ENCODE measurements at places on chromosomes 5 and 9.

- DNase-seq, result no peak
Measured at GRCh38 chr9:85603936-85604335, 137.8 kb downstream of the AGTPBP1 start.

DNA sequence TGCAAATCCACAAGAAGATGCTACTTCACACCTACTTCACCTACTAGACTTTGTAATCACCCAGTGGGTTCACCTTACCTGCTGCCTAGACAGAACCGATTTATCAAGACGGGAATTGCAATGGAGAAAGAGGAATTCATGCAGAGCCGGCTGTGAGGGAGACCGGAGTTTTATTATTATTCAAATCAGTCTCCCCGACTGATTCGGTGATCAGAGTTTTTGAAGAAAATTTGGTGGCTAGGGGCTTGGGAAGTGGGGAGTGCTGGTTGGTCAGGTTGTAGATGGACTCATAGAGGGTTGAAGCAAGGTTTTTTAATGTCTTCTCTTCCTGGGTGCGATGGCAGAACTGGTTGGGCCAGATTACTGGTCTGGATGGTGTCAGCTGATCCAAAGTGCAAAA, 23.4 kb downstream of the SFXN1 start:
- no peak for DNase-seq

DNA sequence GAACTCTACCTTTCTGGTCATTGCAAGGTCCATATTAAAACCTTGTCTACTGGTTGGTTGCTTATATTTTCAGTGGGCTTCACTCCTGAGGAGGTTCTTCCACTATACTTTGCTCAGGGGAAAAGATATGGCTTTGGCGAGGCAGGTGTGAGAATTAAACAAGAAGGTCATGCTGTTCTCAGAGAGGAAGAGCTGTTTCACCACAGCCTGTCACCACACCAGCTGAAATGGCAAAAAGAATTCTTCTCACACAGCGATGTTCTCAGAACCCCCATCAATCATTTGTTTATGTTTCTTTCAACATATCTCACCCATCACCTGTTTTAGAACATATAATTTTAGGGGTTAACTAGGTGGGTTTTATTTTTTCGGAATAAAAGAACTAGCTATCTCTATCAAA, 38.6 kb downstream of the CAPSL start:
- no peak for DNase-seq

- DNase-seq, result no peak
Measured at GRCh38 chr5:1000329-1000728, 8.3 kb upstream of the NKD2 start.

DNA sequence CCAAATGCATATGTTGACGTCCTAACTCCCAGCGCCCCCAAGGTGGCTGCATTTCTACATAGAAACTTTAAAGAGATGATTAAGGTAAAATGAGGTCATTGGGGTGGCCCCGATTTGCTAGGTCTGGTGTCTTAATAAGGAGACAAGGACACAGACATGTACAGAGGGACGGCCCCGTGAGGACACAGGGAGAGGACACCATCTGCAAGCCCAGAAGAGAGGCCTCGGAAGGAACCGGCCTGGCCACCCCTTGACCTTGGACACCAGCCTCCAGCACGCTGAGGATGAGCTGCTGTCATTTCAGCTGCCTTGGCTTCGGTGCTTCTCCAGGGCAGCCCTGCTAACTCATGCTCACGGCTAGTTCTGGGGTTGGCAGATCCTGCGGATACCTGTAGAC, 73.2 kb downstream of the MRPL36 start:
- DNase-seq, result no peak

GRCh38 chr5:95068289-95068910, 216.5 kb downstream of the MCTP1 start:
- DNase-seq, result no peak

- no peak for DNase-seq
Measured at GRCh38 chr5:96293966-96294883, 138.8 kb downstream of the PCSK1 start.

DNA sequence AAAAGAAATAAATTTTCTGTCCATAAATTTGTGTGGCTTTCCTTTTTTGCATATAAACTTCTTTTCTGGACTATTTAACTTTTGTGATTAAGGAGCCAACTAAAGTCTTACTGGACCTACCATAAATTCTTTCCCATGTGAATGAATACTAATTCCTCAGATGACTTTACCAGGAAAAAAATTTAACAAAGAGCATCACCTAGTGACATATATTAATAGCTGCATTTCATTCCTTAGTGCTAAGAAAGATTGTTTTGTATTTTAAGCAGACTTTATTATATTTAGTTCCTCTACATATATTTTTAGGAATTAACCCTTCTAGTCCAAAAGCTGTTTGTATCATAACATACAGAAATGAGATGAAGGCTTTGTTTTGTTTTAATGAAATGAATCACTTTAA, 64.4 kb downstream of the C9orf85 start:
- no peak for DNase-seq

DNA sequence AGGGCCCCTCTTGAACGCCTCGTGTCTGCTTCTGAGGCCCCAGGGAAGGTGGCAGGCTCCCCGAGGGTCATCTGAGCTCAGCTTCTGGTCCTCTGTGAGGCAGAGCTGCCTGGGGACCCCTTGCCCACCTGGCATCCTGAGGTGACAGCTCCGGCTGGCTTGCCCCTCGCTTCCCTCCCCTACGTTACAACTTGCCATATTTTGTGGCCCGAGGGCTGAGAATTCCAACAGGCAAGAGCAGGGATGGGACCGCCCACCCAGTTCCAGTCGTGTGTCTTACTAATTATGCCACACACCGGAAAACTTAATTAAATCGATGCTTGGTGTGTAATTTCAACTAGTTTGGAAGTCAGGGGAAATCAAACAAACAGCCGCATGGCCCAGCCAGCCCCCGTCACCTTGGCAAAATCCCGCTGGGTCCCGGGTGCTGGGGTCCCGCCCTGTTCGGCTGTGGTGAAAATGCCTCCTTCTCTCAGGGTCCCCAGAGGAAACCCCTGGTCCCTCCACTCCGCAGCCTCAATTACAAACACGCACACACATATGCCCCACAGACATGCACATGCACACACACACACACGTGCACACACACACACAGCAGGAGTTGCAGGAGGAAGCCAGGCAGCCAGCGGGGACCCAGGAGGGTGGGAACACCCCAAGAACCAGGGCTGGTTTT, 221.0 kb upstream of the IER5L start:
- no peak for DNase-seq

- DNase-seq, result no peak
Measured at GRCh38 chr5:124130816-124131215, 615.6 kb downstream of the ZNF608 start.

DNA sequence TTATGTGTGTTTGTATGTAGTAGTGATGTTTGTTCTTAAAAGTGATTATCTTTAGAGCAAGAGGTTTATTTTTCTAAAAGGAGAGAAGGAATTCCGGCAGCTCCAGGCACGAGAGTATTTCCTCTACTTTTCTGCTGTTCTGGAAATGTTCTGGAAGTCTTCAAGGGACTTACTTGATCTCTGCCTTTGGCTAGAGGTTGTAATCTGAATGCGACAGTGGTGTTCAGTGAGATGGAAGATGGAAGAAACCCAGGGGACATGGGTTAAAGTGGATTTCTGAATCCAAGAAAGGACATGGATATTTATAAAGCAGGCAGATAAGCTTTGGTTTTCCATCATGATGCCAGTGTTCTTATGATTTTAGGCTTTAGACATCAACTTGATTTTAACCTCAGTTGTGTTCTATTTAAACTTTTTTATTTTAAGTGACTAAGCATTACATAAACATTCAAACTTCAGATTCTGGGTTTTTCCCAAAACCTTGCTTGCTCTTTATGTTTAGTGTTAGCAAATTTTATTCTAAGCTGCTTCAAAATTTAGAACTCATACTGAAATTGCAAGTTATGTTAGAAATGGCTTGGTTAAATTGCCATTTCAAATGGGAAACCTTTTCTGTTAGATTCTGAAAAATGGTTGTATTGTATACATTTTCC, 3.6 kb downstream of the GPR21 start:
- no peak for DNase-seq

GRCh38 chr9:3999706-4000105, 300.2 kb downstream of the GLIS3 start:
- DNase-seq, result no peak

- DNase-seq, result no peak
Measured at GRCh38 chr5:53490747-53491146, 10.3 kb downstream of the FST start.

- DNase-seq, result no peak
Measured at GRCh38 chr9:37037503-37038301, 3.6 kb upstream of the PAX5 start.

- no peak for DNase-seq
Measured at GRCh38 chr9:121173501-121173900, 28.2 kb downstream of the RAB14 start.

DNA sequence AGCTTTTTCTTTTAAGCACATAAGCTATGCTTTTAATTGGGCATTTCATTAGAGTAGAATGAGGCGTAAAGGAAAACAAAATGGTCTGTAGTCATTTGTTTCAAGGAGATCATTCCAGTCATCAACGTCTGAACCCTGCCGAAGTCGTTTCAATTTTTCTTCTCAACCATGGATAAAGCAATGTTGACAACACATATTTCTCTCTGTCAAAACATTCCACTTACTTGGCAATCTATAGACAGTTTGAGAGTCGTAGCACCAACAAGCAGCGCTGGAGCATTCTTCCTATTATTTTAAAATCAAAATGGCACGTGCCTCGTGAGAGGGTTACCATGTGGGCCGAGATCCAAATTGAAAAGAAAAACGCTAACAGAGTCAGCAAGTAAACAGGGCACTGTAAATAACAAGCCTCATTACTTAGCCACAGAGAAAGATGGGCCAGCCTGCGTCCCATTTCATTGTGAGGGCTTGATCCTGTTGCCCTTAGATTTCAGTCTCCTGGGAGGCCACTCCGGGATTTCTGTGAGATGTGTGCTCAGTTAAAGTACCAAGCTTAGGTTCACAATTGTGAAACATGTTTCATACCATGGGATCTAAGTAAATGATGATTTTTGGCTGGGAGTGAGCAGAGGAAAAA, 422.9 kb downstream of the DTWD2 start:
- DNase-seq, result no peak

DNA sequence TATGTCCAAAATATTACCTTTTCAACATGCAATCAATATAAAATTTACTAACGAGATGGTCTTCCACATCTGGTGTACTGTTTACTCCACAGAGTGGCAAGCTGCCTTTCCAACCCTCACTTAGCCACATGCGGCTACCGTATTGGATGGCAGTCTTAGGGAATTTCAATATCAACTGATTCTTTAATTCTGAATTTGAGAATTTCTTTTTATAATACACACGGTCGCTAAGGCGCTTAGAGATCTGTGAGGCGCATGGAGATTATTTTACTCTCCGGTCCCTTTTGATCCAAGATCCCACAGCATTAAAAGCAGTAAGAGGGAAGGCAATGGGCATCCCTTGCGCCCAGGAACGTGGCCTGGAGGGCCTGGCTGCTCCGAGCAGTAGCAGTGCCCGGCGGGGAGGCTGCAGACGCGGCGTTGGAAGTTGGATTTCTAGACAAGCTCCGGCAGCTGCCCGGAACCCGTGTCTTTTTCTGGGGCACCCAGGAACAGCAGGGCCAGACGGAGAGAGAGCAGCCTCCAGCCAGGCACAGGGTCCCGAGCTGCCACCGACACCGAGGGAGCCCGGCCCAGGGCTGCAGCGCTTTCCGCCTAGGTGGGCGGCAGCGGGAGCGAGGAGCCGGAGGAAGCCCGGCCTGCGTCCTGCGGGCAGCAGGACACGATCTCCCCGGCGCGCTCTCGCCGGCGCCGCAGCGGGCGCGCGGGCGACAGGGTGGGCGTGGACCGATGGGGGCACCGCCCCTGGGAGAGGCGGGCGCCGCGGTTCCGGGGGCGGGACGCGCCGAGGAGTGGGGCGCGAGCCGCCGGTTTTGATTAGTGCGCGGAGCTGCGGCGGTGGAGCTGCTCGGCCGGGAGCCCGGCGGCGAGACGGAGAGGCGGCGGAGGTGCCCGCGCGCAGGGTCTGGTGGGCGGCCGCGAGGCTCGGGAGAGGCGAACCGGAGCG, at the start of gene UGCG:
TSS of gene UGCG (plus strand) at position 819 of the 946 bp plus-strand sequence. CDS start 402 bp downstream, outside the sequence.
- peak; percentile 80 for DNase-seq

DNA sequence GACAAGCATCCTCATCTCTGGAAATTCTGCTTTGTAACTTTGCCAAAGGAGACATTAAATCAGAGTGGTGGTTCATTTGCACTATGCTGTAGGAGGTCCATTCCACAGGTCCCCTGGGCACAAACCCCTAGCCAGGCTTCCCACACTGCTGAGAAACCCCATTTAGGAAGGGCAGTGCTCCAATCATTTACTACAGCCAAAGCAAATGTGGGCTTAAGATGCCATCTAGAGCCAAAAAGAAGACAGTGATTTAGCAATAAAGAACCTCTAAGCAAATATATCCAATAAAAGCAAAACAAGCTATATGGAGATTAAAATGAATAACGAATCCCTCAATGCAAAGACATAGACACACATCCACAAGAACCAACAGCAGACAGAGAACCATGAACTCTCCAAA, 129.0 kb upstream of the ALDH1B1 start:
- DNase-seq, result peak; percentile 12

DNA sequence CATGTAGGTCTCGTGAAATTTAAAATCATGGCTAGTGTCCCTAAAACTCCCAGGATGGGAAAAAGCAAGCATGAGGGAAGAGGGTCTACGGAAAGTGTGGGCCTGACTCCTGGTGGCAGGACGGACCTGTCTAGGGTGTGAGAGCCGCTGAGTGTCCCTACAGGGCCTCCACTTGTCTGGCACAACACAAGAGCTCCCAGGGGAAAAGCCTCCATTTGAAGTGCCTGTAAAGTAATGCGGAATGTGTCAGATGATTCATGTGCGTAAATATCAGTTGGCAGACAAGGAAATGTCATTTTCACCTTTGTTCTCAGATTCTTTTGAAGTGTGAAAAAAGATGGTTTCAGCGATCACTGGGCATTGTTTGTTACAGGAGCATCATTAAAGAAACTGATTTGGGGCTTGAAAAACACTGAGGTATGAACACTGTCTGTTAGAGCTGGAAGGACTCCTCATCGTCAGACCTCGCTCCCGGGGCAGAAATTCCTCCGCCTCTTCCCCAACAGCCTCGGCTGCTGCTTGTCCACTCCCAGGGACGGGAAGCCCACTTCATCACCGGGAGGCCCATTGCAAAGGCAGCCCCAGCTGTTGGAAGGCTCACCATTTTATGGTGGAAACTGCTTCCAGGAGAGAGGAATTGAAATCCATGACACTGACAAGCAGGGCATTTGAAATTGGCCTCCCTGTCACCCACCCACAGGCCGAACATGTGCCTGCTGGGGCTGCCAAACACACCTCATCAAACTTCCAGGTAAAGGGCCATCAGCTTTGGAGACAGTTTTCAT, 240.8 kb downstream of the FSTL4 start:
- no peak for DNase-seq

DNA sequence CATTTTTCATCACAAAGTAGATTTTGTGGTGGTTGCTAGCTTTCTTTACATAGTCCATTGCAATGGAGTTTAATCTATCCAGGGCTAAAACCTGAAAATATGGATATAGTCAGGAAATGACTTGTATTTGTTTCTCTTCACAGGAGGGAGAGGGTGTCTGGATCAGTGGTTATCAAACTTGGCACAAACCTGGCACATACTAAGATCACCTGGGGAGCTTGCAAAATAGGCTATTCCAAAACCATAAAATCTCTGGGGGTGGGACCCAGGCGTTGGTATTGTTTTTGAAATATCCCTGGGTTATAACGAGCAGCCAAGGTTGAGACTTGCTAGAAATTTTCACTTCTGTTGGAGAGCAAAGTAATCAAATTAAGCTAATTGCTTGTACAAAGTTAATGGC, 179.9 kb downstream of the PCSK1 start:
- DNase-seq, result no peak

Measured in fibroblast of skin of left biceps (primary cell).